ENCODE measurements at places on chromosomes 6 and 20.

DNA sequence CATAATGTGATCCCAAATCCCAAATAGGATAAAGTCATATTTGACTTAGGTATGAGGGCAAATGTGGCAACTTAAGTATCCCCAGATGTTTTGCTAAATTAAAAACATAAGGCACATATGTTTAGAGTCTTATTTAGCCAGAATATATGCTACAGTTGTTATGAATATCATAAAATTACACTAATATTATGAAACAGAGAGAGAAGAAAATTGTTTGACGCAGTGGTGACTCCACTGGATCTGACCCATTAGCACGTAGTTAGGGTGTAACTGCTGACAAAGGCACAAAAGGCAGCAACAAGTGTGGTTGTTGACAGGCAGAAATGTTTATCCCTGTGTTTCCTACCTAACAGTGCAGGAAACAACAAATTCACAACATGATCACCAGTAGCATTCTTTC lies 152.4 kb upstream of the THBS2 start:
- DNase-seq = no peak

DNA sequence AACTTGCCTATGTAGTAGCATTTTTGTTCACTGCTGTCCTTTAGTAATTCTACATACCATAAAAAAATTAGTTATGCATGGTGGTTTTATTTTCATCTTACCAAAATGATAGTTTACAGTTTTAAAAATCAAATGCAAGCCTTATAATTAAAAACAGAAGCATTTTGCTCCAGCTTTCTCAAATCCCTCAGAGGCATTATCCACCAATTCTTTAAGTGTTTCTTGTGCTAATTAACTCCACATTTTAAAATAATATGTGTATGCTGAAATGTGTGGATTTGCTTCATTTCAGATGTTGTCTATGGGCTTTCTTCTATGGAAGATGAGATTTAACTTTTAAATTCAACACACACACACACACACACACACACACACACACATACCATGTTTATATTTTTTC lies 49.3 kb downstream of the PCSK2 start:
- DNase-seq = no peak

GRCh38 chr6:141464490-141464889 lies 668.2 kb upstream of the GJE1 start:
- DNase-seq = no peak

- no peak for DNase-seq
These were observed 7.5 kb downstream of the C2 start for GRCh38 chr6:31935021-31935420.

GRCh38 chr6:158441716-158442215 lies 118.1 kb upstream of the TMEM181 start:
- DNase-seq = no peak

- no peak for DNase-seq
These were observed 19.2 kb downstream of the CAPN11 start for GRCh38 chr6:44177691-44178423.

DNA sequence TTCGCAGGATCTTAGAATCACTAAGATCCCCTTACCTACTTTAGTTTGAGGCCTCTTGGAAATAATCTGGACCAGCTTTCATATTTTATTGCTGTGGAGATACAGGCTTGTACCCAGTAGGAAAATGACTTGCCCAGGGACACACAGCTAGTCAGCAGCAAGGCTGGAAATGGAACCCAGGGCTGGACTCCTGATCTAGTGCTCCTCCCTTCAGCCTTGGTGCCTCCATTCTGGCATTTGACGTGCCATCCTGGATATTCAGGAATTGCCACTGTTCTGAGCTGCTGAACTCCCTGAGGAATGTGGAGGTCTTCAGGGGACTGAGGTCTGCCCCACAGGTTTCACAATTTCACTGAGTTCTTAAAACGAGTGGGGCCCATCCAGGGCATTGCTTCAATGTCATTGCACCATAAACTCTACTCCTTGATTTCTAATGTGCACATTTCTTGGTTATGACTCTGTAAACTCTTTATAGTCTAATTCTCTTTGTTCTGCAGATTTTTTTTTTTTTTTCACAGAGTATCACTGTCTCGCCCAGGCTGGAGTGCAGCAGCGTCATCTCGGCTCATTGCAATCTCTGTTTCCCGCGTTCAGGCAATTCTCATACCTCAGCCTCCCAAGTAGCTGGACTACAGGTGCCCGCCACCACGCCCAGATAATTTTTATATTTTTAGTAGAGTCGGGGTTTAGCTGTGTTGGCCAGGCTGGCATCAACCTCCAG lies 26.7 kb upstream of the CDKN1A start:
- no peak for DNase-seq

GRCh38 chr20:59718751-59719150 lies 114.4 kb downstream of the PHACTR3 start:
- no peak for DNase-seq

DNA sequence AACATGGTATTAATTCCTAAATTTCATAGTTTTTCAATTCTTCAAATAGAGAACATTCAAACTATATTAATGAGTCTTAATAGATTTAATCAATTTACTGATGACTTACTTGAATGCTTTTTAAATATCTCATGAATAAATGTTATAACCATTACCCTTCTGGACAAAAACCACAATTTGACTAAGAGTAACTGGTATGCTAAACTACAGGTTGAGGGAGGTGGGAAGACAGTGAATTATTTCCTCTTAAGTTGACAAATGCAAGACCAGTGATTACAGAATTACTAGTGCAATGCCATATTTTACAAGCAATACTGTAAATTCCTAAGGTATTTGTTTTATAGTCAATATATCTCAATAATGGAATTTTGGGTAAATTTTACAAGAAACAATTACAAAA lies 65.1 kb downstream of the REV3L start:
- no peak for DNase-seq

GRCh38 chr6:8844968-8845367 lies 409.6 kb upstream of the SLC35B3 start:
- DNase-seq = no peak

GRCh38 chr20:23606652-23607049 lies 934 bp upstream of the CST9 start:
- DNase-seq = peak; percentile 23

- no peak for DNase-seq
These were observed 1.7 kb downstream of the PRL start for GRCh38 chr6:22295145-22295544.

GRCh38 chr6:167424060-167424673 lies 99.3 kb downstream of the TTLL2 start:
- no peak for DNase-seq

GRCh38 chr6:143542888-143543287 lies 31.4 kb upstream of the FUCA2 start:
- no peak for DNase-seq

- DNase-seq = no peak
These were observed 39.6 kb upstream of the GFOD1 start for GRCh38 chr6:13526727-13527670.

- no peak for DNase-seq
These were observed 73.2 kb downstream of the C6orf52 start for GRCh38 chr6:10621213-10621612.

GRCh38 chr6:13166269-13166668 lies 162.1 kb downstream of the TBC1D7 start:
- DNase-seq = no peak

DNA sequence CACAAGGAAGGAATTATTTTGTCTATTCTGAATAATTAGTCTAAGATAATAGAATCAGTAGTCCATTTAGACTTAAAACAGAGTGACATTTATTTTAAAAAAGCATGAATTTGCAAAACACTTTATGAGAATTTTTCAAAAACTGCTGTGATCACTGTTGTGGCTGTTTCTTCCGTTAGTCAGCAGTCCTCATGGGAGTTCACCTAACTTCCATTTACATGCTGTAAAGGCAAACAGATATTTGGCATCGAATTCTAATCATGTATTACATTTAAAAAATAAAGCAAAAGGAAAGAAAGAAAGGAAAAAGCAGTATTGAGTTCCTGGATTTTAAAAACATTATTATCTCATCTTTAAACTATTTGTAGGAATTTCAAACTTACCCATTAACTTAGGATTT lies 111.8 kb downstream of the MTHFD1L start:
- DNase-seq = no peak

DNA sequence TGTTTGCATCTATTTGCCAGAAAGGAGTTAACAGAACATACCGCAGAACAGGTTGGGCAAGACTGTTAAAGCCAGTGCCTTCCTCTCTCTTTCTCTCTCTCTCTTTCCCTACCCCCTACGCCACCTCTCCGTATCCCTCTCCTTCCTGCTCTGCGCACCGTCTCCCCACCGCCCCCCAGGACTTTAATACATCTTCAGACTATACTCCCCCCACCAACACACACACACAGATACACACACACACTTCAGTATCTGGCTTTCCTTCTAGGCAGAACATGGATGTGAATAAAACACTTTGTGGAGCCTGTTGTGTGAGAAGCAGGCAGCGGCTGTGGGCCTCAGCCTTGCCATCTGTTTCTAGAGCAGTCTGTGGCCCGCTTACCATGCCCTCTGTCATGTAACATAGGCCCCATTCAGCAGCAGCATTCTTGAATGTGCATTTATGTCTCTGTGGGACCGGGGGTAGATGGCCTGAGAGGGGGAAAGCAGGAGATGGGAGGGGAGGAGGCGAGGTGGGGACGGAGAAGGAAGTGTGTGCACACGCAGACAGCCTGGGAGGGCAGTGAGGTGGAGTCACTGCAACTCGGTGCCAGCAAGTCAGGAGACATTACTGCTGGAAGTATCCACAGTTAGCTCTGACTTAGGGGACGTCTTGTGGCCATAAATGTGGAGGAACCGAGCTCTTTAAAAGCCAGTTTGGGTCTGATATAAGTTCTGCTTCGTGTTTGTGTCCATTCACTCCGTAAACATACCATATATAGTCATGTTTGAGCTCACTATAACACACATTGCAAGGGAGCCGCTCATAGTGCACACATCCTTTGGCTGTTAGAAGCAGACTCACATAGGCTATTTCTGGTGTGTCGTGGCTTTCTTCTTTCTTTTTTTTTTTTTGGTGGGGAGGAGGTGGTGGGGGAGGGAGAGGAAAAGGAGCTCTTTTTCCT lies 38.4 kb downstream of the RREB1 start:
- no peak for DNase-seq

DNA sequence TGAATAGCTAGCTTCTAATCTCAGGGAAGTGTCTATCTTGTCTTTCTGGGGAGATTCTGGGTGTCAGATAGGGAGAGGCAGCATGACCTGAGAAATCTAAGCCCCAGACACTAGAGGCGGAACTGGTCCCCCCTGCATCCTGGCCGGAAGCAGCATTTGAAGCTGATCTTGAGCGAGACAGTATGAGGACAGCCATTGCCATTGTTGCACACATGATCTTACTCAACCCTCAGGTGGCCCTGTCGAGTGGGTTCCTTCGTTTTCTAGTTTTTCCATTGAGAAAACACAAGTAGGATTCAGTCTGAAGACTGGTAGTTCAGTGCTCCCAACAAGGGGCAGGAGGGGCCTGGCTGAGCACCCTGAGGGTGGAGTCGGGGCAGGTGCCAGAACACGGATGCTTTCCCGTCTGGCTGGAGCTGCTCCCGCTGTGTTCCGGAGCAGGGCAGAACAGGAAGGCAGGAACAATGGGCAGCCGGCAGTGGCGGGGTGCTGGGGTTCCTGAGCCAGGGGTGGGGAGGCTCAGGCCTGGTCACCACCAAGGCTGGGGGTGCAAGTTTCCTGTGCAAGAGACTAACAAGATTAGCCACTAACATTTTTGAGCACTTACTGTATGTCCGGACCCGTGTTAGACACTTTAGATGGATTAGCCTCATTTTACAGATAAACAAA lies 7.9 kb upstream of the SDCBP2 start:
- no peak for DNase-seq

- no peak for DNase-seq
These were observed 1349.6 kb downstream of the EPHA7 start for GRCh38 chr6:92069781-92070180.

DNA sequence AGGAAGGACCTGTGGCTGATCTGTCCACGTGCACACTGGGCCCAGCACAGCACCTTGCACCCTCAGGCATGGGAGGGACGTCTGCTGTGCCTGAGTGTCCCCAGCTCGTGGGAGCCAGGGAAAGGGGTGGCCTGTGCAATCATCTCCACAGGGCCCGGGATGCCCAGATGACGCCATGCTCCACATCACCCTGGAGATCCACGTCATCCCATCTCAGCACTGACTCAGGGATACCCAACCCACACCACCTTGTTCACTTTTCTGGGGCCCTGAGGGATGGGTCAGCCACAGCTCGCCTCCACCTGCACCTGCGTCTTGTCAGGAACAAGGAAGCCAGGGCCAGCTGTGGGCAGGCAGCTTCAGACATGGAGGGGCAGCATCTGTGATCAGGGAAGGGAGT lies 48.2 kb downstream of the RAB44 start:
- DNase-seq = no peak

DNA sequence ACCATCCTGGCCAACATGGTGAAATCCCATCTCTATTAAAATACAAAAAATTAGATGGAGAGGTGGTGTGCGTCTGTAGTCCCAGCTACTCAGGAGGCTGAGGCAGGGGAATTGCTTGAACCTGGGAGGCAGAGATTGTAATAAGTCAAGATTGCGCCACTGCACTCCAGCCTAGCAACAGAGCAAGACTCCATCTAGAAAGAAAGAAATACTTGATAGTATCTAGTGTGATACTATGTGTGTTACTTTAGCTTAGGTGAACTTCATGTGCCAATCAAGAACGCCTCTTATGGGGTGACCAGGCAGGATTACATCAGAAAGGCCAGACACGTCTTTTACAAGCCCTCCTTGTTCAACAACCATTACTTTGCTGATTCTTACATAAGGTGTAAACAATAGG lies 107.1 kb downstream of the TMEM170B start:
- no peak for DNase-seq

GRCh38 chr6:15081447-15081846 lies 164.4 kb upstream of the JARID2 start:
- no peak for DNase-seq

DNA sequence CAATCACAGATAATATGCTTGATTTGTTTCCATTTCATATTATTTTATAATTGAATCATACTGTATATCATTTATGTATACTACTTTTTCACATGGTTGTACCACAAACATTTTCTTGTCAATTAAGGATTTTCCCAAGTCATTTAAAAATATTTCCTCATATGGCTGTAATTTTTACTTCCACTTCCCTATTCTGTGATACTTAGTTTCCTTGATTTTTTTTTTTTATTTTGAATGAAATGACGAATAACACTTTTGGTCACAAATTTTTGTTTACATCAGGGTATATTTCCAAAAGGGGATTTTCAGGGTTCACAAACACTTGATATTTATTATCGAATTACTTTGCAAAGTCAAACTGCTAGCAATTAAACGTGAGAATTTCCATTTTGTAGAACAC lies 515.6 kb downstream of the KIF16B start:
- no peak for DNase-seq

- no peak for DNase-seq
These were observed 187.4 kb upstream of the TAB2 start for GRCh38 chr6:149130090-149130489.

Data from stimulated activated CD4-positive, alpha-beta T cell treated with anti-CD3 and anti-CD28 coated beads, TNF-alpha, amount 100 ng/mL, for 24 hours (primary cell).